Tongue (tissue), 3 donors: ENCODE measurements at places on chromosomes 3 and 15.

DNA sequence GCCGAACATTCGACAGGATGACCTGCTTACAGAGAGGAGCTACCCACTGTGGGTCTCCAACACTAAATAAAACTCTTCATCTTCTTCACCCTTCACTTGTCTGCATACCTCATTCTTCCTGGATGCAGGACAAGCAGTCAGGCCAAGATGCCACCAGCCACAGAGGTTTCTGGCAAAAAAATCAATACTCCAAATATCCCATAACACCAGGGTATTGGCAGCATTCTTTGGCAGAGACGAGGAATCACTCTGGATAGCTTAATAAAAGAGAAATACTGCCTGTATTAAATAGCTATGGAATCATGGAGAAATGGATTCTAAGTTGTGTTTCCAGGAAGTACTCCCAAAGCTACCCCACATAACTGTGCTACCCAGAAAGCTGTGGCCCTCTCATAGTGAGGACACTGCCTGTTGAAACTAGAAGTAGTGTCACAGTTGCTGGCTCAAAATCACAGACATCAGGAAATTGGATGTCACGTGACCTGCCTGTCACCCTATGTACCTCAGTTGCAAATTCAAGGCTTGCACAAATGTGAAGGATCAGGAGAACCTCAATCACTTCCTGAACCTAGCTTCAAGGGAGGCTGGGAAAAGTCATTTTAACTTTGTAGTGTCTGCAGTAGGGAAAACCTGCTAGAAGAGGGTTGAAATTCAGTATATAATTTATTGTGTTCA, 11.0 kb upstream of the LRRC31 start:
- DNase-seq = no peak

GRCh38 chr3:171878461-171879225, 35.5 kb downstream of the TMEM212 start:
- DNase-seq = peak; percentile 54

GRCh38 chr3:168684519-168684918, 588.8 kb upstream of the GOLIM4 start:
- no peak for DNase-seq

- DNase-seq = no peak
These were observed 319.6 kb upstream of the IL12A start for GRCh38 chr3:159668990-159669476.

DNA sequence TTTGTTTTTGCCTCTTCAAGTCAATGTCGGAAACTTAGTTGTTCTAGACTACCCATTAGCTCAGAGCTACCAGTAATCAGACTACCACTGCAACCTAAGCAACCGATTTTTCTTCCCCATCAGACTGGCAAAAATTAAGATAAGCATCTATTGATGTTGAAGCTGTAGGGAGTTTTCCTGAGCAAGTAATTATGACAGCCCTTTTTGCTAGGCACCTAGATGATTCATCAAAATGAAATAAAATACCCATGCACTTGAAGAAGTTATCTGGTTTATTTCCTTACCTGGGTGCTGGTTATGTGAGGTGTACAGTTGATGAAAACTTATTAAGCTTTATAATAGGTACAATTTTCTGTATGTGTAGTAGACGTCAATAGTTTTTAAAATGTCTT, 554 bp upstream of the COMMD4 start:
- DNase-seq = no peak
